Kidney tubule cell (primary cell): ENCODE measurements at places on chromosomes 11 and 22.
A peak's percentile ranks its signal among the peaks of the same experiment; 100 is the strongest.

- no peak for DNase-seq
Measured at GRCh38 chr11:61924064-61924455, 6.7 kb upstream of the RAB3IL1 start.

DNA sequence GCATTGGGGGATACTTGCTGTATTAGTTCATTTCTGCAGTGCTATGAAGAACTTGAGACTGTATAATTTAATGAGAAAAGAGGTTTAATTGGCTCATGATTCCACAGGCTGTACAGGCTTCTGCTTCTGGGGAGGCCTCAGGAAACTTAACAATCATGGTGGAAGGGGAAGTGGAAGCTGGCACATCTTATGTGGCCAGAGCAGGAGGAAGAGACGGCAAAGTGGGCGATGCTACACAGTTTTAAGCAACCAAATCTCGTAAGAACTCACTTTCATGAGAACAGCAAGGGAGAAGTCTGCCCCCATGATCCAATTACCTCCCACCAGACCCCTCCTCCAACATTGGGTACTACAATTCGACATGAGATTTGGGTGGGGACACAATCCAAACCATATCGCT, 55.1 kb downstream of the TMPRSS5 start:
- DNase-seq: no peak

- DNase-seq: peak; percentile 83
Measured at GRCh38 chr11:9757809-9758636, 94.1 kb downstream of the SWAP70 start.

GRCh38 chr11:64021757-64022093, 14.0 kb upstream of the FLRT1 start:
- DNase-seq: no peak

GRCh38 chr22:42367980-42368378, 64.2 kb downstream of the NFAM1 start:
- no peak for DNase-seq

DNA sequence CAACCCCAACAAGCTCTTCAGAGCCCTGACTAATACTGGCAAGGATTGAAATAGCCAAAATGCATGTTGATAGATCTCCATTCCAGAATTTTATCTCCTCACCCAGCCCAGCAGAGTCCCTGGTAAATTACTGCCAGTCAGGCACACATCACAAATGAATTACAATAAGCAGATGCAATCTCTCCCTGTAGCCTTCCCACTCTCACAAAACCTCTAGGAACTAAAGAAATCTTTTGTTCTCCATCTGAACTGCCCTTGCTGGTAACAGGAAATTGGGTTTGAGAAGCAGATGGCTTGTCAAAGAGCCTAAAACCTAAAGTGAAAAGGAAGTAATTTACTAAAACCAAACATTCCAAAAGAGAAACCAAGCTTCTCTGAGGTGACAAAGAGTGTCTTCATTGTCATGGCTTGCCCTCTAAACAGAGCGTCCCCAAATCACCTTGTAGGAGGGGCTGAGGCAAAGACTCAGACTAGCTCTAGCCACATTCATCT, 59.5 kb downstream of the FAM168A start:
- peak; percentile 3 for DNase-seq

GRCh38 chr11:98277251-98277912, 743.4 kb upstream of the CNTN5 start:
- DNase-seq: no peak
